ENCODE measurements at places on chromosomes 4 and X.

- DNase-seq: no peak
Measured at GRCh38 chr4:185305979-185306442, 89.7 kb downstream of the LRP2BP start.

- no peak for DNase-seq
Measured at GRCh38 chr4:67892905-67893304, 9.1 kb upstream of the TMPRSS11D start.

- DNase-seq: no peak
Measured at GRCh38 chrX:1025413-1025812, 187.0 kb downstream of the CRLF2 start.

DNA sequence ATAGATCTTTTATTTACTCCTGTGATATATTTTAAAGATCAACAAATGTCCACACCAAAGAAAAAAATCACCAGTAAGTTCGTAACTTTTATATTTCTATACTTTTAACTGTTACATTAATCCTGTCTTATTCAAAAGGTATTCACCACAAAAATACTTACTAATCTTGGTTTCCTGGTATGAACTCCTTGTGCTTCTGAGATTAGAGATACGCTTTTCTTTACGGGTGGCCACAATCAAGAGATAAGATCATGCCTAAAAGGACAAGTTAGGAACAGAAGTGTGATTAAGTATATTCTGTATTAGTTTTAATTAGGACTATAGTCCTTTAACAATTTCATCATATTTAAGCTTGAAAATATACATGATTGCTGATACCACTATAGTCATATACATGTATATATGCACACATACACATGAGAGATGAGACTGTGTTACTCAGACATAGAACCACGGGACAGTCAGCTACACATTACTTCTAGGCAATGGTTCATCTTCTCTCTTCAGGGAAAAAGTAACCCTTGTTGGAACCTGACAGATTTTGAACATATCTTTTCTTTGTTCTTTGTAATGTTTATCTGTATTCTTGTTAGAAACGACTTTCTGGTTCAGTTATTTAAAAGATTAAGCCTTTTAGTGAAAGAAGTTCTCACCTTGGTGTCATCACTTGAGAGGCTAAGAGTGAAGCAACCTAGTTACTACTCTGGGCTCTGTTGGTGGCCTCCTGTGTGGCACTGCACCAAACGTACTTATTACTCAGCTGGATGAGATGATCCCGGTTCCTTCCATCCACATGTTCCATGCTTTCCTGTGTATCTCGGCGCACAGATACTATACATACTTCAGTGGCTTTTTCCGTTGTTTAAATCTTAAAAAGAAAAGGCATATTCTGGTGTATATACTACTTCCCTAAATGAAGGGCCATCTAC, 146.1 kb downstream of the CBR4 start:
- DNase-seq: no peak

DNA sequence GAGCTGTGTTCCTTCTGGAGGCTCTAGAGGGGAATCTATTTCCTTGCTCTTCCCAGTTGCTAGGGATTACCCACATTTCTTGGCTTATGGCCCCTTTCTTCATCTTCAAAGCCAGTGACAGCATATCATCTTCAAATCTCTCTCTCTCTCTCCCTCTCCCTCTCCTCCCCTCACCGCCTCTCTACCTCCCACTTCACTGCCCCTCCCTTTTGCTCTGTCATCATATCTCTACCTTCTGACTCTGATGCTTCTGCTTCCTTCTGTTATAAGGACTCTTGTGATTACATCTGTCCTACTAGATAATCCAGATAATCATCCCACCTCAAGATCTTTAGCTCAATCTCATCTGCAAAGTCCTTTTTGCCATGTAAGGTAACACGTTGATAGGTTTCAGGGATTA, 93.1 kb upstream of the TEX13D start:
- peak; percentile 16 for DNase-seq

DNA sequence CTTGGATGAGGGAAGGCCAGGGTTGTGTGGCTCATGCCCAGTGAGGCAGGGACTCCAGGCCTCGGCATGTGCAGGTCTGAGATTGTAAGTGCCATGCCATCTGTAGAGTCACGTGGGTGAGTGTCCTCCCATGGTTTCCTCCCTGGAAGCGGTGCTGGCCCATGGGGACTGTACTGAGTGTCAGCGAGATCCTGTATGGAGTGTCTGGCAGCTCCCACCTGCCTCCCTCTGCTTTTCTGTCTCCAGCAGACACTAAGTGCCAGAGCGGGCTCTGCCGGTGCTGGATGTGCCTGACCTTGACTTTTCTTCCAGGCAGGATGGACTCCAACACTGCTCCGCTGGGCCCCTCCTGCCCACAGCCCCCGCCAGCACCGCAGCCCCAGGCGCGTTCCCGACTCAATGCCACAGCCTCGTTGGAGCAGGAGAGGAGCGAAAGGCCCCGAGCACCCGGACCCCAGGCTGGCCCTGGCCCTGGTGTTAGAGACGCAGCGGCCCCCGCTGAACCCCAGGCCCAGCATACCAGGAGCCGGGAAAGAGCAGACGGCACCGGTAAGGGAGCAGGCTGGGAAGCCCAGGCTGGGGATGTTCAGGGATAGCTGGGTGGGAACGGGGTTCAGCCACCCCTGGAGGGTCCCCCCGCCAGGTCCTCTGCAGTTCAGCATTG, 7.6 kb downstream of the WFS1 start:
- DNase-seq: no peak

DNA sequence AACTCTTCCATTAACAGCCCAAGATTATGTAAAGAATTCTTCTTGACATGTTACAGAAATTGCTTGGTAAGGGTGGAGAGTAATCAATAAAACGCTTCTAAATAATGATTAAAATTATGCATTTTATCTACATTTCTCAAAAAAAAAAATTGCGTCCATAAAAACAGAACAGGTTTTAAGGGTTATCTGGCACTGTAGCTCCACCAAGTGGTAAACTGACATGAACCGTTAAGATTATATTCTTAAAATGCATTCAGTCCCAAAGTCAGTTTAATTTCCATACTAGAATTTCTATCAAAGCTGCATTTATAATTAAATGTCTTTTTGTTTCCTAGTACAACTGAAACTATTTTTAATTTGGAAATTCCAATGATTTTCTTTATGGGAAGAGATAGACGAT, 214.0 kb upstream of the UGT8 start:
- peak; percentile 14 for DNase-seq

DNA sequence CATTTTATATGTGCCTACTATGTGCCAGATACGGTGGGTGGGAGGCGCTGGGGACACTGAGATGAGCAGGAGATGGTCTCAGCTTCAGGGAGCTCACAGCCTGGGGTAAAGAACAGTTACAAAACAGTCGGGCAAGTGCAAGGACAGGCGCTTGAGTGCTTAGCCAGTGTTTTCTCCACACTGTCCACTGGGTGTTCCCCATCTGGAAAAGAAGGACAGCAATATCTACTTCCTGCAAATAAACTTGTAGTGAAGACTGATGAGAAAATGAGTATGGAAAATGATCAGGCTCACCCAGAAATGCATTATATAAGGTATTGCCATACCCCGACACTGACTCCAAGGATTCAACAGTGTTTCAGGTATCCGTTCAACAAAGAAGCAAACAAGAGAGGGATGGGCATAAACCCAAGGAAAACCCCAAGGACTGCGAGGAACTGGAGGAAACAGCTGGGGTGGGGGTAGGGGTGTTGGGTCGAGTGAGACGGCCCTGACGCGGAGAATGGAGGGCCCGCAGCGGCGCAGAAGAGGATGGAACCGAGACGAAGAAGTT, 835 bp downstream of the TMEM185A start:
- DNase-seq: no peak

Data from activated CD4-positive, alpha-beta T cell treated with anti-CD3 and anti-CD28 coated beads for 36 hours (primary cell).